ENCODE measurements at places on chromosomes 2 and 18.

DNA sequence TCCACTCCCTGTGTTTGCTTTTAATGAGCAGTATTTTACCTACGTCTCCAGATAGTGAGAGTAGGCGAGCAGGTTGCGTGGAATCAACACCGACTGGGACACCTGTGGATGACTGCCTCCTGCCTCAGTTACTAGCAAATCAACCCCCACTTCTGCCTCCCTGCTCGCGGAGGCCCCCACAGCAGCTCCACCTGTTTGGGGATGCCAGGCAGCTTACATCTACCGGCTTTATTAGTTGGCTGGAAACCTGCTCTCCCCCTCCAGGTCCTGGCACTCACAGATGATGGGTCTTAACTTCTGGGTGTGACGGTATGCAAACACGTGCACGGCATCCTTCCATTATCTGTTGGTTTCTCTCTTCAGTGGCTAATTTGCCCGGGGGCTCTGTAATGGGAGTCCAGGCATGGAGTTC is 164.4 kb upstream of the SESTD1 start:
- DNase-seq = no peak

- no peak for DNase-seq
Observed at GRCh38 chr2:103809941-103810441, 1043.9 kb upstream of the POU3F3 start.

- no peak for DNase-seq
Observed at GRCh38 chr2:21489080-21489479, 365.3 kb downstream of the TDRD15 start.

- DNase-seq = no peak
Observed at GRCh38 chr2:188870289-188870688, 103.9 kb upstream of the COL3A1 start.

DNA sequence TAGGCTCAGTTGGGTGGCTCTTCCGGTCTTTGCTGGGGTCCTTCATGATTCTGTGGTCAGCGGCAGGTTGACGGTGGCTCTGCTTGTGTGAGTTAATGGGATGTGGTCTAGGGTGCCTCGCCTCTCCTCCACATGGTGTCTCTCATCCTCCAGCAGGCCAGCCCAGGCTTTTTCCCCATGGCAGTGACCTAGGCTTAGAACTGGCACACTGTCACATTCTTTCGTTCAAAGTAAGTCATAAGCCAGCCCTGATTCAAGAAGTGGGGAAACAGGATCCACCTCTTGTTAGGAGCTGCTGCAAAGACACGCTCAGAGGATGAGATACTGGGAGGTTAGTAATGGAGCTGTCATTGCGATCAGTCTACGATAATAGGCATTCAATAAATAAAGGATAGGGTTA is 46.0 kb upstream of the CTIF start:
- no peak for DNase-seq

DNA sequence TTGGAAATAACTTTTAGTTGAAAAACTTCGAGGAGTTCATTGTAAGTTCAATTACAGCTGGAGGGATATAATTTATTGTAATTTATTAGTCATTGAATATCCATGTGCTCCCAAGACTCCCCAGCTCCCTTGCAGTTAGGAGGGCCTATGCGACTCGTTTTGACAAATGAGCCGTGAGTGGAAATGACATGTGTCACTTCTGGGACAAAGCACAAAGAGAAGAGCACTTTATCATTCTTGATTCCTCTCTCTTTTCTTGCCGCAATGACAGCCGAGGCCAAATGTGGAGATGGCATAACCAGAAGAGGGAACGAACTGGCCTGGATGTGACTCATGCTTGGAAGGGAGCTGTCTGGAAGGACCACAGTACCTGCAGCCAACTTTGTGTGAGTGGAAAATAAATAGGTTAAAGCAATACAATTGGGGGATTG is 44.2 kb upstream of the ITSN2 start:
- DNase-seq = no peak

DNA sequence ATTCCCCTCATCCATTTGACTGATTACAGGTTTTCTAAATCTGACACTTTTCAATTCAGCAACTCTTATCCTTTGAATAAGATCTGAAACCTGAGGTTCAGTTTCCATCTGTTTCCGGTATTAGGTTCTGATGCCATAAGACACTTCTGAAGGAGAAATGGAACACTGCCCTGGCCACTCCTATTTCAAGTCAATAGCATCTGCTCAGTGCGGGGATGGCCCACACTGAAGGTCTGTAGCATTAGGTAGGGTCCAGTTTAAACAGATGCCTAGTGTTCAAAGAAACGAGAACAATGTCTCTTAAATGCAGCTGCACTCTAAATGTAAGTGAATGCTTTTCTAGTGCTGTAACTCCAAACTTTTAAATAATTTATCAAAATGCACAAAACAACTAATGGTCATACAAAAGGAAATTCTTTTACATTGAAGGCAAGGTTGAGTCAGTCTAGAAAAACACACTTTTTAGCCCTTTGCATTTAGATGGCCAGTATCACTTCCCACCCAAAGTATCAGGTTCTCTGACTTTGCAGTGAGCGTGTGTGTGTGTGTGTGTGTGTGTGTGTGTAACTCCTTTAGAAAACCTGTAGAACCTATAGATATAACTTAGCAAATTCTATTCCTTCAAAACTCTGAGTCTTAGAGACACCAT is 78.2 kb downstream of the STK39 start:
- no peak for DNase-seq

DNA sequence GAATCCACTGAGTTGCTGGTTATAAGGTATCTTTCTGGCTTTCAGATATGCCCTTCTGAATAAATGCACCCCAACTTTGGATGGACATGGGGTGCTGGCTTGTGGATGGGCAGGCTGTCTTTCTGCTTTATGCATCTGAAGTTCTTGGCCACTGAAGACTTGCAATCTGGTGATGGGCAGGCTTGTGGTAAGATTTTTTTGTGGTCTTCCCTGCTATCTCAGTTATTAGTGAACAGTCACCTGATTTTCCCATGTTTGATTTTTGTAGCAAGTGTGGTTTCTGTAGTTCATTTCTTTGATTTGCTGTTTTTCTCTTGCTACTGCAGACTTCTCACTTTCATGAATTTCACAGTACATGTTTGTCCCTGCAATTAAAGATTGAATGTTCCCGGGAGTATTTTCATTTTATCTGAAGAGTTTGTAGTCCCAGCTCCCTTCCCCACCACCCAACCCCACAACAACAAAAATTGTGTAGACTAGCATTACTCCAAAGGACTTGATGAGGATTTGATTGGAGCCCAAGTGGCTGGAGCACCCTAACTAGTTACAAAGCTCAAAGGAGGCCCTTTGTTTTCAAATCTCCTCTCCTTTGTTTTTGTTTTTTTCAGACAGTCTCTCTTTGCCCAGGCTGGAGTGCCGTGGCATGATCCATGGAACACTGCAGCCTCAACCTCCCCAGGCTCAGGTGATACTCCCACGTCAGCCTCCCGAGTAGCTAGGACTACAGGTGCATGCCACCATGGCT is 63.6 kb upstream of the MGAT5 start:
- no peak for DNase-seq

GRCh38 chr2:173775440-173775839 is 189.7 kb downstream of the SP3 start:
- no peak for DNase-seq

DNA sequence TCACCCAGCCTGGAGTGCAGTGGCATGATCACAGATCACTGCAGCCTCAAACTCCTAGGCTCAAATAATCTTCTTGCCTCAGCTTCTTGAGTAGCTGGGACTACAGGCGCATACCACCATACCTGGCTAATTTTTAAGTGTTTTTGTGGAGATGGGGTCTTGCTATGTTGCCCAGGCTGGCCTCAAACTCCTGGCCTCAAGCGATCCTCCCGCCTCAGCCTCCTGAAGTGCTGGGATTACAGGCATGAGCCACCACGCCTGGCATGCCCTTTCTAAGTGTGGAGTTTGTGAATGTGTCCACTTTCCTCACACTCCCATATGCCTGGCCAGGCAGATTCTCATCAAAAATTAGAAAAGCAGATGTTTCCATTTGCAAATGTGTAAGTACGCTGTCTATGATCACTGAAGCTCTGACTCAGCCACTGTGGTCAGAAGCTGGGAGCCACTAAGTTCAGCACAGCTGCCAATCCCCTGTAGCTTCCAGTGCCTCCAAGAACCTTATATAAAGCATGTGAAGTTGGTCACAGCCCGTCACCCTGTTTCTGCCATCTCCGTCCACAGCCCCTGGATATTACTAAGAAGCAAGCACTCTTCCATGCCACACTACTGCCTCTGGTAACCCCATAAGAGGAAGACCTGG is 155.4 kb downstream of the FAM210A start:
- no peak for DNase-seq

- no peak for DNase-seq
Observed at GRCh38 chr2:24494410-24494809, 3.4 kb downstream of the NCOA1 start.

- no peak for DNase-seq
Observed at GRCh38 chr2:28347193-28347592, 45.5 kb upstream of the FOSL2 start.

DNA sequence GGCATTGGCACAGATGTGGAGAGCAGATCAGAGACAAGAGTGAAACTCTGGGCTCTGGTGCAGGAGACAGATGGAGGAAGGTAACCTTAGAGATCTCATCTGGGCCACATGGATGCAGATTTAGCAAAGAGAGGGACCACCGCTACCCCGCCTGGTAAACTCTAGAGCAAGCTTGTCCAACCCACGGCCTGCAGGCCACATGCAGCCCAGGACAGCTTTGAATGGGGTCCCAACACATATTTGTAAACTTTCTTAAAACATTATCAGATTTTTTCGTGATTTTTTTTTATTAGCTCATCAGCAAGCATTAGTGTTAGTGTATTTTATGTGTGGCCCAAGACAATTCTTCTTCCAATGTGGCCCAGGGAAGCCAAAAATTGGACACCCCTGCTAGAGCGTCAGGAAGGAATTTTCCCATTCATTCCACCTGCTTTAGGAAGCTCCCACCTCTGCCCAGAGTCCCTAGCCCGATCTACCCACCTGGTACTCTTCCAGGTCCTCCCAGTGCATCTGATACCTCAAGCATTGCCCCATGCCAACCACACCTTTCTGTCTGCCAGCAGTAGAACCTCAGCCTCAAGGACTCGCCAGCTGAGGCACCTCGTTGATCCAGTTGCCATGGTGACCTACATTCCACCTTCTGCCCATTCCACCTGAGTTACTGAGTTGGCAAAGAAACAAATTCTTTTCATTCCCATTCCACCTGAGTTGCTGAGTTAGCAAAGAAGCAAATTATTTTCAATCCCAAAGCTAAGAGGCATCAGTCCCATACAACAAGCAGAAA is at the start of gene CIB4:
Gene CIB4, minus strand, starts transcription at position 586 of the 784 bp plus-strand sequence. Its CDS starts 52 bp downstream, at position 534.
- peak; percentile 47 for DNase-seq

DNA sequence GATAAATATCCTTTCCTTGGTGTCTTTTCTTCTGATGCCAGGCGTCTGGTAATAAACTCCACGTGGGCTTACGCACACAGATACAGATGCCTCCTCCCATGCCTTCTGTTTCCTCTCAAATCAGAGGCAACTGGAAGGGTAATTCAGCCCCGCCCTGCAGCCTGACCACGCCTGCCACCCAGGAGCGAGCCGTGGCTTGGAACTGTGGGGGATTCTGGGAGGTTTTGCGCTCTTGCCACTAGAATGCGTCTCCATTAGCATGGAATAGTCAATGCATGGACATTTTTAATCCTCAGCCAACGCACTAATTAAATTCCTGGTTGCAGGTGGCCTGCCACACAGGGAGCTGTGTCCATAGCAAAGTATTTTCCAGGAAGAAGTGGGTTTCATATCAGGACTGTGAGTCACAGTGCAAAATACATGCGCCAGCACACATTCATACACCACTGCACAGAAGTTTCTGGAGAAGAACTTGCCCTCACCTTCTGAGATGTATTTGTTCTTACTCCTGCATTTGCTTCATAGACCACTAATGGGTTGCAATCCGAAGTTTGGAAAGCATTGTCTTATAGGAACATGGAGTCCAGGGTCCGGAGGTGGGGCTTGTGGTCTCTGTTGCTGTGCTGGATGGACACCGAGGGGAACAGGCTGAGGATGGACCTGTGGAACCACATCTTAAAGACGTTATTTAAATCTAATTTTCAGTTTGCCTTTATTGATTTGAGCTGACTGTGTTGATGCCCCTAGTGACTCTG is 151.4 kb downstream of the LDLRAD4 start:
- peak; percentile 64 for DNase-seq

- DNase-seq = no peak
Observed at GRCh38 chr18:35060122-35060815, 19.1 kb downstream of the MAPRE2 start.

DNA sequence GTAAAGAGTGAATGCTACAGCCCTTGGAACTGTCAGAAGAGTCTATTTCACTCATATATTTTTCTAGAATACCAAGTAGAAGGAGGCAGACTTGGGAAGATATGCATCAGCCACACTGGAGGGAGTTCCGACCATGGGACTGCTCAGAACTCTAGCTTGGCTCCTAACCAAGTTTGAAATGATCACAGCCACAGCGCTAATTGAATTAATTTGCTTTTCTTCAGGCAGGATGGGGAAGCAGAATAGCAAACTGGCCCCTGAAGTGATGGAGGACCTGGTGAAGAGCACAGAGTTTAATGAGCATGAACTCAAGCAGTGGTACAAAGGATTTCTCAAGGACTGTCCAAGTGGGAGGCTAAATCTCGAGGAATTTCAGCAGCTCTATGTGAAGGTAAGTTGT is 51.4 kb downstream of the VSNL1 start:
- no peak for DNase-seq

DNA sequence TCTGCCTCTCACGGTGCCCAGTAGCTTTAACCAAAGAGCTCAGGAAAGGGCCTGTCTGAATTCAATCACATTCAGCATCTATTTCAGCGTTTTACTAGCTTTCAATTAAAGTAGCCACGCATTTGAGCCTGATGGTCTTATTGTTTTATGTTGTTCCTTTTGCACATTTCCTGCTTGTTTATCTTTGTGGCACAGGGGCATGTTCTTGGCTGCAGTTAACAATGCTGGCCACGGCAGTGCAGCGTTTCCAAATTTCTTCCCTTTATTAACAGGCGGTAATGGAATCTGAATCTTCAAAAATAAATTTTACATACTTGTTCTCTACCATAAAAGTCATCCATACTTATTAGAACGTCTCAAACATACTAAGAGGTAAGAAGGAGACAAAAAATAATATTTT is 46.2 kb downstream of the HPCAL1 start:
- no peak for DNase-seq

- no peak for DNase-seq
Observed at GRCh38 chr18:80193701-80194100, 53.6 kb downstream of the PARD6G start.

DNA sequence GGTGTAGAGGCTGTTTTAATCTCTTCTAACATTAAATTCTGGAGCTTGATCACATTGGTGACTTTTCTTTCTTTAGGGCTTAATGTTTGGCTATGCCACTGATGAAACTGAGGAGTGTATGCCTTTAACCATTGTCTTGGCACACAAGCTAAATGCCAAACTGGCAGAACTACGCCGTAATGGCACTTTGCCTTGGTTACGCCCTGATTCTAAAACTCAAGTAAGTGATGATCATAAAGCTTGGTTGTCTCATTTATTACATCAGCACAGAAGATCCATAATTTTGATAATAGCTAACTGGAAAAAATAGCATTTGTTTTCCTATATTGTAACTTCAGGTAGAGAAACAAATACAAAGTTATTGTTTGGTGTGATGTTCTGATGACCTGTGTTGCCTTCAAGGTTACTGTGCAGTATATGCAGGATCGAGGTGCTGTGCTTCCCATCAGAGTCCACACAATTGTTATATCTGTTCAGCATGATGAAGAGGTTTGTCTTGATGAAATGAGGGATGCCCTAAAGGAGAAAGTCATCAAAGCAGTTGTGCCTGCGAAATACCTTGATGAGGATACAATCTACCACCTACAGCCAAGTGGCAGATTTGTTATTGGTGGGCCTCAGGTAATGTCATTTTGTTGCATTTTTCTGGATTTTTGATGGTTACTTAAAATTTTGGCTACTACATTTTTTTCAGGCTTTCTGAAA is 2.9 kb downstream of the MAT2A start:
- DNase-seq = no peak

GRCh38 chr2:43224571-43225092 is 1.8 kb downstream of the ZFP36L2 start:
- peak; percentile 26 for DNase-seq

Data from SW480 (cell line).